H1 (cell line): ENCODE measurements at places on chromosomes 2 and 18. TPM values are rescaled to one million over a fixed set of nuclear protein-coding genes. Genes with fewer than 3 reads are reported as not detected.

The SYT4 gene
- 9.7 and 10.2 TPM in 2 replicates for total RNA-seq

GRCh38 chr2:81050580-81051095 is 746.1 kb upstream of the LRRTM1 start:
- H3K27me3 ChIP-seq: no peaks in the 10 kb centered on the region
- peaks cover 6% of the 10 kb centered on the region for H3K4me1 ChIP-seq
- no peaks in the 10 kb centered on the region for H3K36me3 ChIP-seq
- H3K4me3 ChIP-seq: no peak overlapping the region
- no peak for DNase-seq

DNA sequence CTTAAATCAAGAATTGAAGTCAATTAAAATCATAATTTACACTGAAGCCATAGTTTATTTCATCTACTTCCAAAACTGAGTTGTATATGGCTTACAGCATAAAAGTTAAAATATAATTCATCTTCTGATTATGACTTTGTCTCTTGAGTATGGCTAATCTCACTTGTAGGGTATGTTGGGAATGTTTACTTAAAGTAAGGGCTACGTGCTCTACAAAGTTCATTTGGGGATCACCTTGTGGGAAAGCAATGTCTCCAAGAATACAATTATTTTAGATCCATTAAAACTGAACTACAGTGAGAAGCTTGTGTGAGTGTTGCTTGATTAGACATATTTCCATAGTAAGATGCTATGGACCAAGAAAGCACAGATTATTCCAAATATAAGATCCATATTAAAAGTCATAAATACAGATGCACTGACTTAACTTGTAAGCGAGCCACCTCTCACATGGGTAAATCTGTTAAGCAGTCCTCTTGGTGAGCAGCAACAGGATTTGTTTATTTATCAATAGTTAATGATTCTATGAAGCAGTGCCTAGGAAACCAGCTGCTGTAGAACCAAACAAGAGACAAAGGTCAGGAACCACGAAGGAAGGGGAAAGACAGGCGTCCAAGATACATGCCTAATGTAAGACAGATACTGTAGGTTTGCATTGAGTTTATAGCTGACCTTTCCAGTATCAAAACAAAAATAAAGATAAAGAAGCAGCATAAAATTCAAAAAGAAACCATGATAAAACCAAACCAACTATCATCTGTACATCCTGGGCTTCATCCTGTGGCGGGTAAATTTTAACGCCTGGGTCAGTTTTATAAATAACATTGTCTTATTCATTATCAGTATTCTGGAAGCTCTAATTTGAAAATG is 24.8 kb downstream of the DSG4 start:
- H3K27me3 ChIP-seq: no peaks in the 10 kb centered on the region
- no peak overlapping the region for H3K4me3 ChIP-seq
- no peak for DNase-seq
- H3K27ac ChIP-seq: no peak overlapping the region
- H3K36me3 ChIP-seq: no peaks in the 10 kb centered on the region
- no peaks in the 10 kb centered on the region for H3K4me1 ChIP-seq

The HAAO gene
- 2.5 and 3.2 TPM in 2 replicates for total RNA-seq

The ADRA2B gene
- 6.5 and 6.6 TPM in 2 replicates for total RNA-seq

- no peak overlapping the region for H3K4me3 ChIP-seq
- H3K36me3 ChIP-seq: no peaks in the 10 kb centered on the region
- no peak overlapping the region for H3K27ac ChIP-seq
- peaks cover 11% of the 10 kb centered on the region; the same call in 1 of the 2 replicates for H3K4me1 ChIP-seq
- no peak for DNase-seq
These were observed 2.5 kb upstream of the EGR4 start for GRCh38 chr2:73295751-73296400.

- H3K27ac ChIP-seq: no peak overlapping the region
- H3K4me3 ChIP-seq: no peak overlapping the region
- peaks cover 3% of the 10 kb centered on the region for H3K4me1 ChIP-seq
- DNase-seq: no peak
These were observed 36.1 kb downstream of the RIT2 start for GRCh38 chr18:43079422-43079821.

DNA sequence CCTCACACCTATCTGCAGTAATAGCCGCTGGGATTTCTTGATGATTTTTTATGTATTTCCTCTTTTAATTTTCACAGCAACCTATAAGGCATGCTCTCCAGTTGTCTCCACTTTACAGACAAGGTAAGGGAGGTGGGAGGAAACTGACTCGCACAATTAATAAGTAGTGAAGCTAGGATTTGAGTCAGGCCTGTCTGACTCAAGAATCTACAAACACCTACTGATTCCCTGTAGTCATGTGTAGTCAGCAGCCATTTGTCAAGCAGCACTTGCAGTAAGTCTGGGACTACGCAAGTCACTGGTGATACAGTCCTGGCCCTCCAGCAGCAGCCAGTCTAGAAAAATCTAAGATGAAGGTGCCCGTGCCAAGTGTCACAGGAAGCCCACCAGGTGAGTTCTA is 193.6 kb upstream of the PKDCC start:
- H3K4me1 ChIP-seq: no peaks in the 10 kb centered on the region
- no peaks in the 10 kb centered on the region for H3K27me3 ChIP-seq
- no peak overlapping the region for H3K27ac ChIP-seq
- H3K36me3 ChIP-seq: no peaks in the 10 kb centered on the region
- no peak for DNase-seq

GRCh38 chr2:234044157-234044556 is 6.3 kb upstream of the SPP2 start:
- no peak overlapping the region for H3K4me3 ChIP-seq
- peaks cover 1% of the 10 kb centered on the region for H3K27me3 ChIP-seq
- no peak for DNase-seq
- H3K36me3 ChIP-seq: no peaks in the 10 kb centered on the region

DNA sequence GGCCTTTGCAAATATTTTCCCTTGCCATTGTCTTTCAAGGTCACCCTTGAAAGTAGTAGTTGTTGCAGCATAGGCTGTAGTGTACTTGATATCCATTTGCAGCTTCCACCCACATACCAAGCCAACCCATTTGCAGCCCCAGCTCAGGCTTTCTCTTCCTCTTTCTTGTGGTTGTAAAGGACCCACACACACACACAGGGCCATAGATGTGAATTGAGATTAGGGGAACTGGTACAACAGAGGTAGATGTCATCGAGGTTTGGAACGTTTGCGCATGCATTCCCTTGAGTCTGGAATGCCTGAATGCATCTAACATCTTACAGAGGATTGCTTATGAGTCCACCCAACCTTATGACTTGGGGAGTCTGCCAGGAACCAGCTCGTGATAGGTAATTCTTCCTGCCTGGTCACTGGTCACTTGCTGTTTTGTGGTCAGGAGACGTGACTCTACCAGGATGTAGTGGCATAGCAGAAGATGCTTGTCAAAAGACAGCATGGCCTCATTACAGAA is 91.9 kb downstream of the MRPS9 start:
- no peaks in the 10 kb centered on the region for H3K36me3 ChIP-seq
- no peaks in the 10 kb centered on the region for H3K27me3 ChIP-seq
- H3K4me3 ChIP-seq: no peak overlapping the region
- DNase-seq: no peak

The IL1B gene
- total RNA-seq: not detected in 2 replicates

The VSNL1 gene
- total RNA-seq: 108 and 113 TPM in 2 replicates

DNA sequence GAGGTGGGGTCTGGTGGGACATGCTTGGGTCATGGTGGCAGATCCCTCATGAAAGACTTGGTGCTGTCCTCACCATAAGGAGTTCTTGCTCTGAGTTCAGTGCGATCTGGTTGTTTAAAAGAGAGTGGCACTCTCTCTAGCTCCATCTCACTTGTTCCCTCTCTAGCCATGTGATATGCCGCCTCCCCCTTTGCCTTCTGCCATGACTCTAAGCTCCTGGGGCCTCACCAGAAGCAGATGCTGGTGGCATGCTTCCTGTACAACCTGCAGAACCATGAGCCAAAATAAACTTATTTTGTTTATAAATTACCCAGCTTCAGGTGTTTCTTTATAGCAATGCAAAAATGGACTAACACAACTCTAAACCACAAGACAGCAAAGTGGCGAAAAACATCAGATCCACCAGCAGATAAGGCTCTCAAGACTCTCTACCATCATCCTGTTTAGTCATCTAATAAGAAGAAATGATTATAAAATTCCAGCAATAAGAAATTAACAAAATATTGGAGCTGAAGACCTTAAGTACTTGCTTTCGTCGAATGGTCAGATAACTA is 75.5 kb downstream of the OLA1 start:
- H3K36me3 ChIP-seq: no peaks in the 10 kb centered on the region
- H3K27me3 ChIP-seq: no peaks in the 10 kb centered on the region
- DNase-seq: no peak
- no peaks in the 10 kb centered on the region for H3K4me1 ChIP-seq

DNA sequence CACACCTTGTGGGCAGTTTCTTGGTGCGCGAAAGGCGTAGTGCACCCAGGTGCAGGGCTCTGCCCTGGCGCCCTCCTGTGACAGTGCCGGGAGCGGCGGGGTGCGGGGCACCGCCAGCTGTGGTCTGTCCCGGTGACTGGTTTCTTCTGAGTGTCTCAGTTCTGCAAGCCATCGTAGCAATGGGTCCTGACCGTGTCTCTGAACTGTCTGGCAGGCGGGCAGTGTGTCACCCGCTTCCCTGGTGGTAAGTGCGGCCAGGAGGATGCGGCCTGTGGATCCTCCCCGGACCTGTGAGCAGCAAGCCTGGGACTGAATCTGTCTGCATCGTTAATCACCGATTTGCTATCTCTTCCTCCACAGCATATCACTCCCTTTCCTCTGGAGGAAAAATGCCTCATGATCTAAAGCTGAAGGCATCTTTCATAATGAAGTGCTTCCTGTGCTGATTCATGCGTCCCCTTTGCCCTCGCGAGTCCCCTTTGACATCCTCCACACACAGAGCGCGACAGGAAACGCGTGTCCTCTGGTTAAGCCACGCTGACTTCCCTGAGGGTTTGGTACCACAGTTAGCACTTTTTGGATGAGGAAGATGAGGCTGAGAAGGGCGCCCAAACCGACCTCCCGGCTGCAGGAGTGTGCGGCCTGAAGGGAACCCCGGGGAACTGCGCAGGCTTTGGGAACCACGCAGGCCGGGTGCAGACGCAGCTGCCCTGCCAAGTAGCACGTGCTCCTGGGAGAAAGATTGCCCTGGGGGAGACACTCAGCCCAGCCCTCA is 416.0 kb upstream of the HS6ST1 start:
- DNase-seq: no peak
- H3K4me1 ChIP-seq: no peaks in the 10 kb centered on the region; the same call in 1 of the 2 replicates
- H3K4me3 ChIP-seq: no peak overlapping the region
- peaks cover 11% of the 10 kb centered on the region for H3K27me3 ChIP-seq
- no peaks in the 10 kb centered on the region for H3K36me3 ChIP-seq

The ST6GAL2 gene
- total RNA-seq: 16.2 and 17.5 TPM in 2 replicates

- H3K27ac ChIP-seq: no peak overlapping the region
- DNase-seq: no peak
- no peaks in the 10 kb centered on the region for H3K27me3 ChIP-seq
- H3K36me3 ChIP-seq: no peaks in the 10 kb centered on the region
- H3K4me1 ChIP-seq: no peaks in the 10 kb centered on the region
- no peak overlapping the region for H3K4me3 ChIP-seq
These were observed 41.6 kb upstream of the ACYP2 start for GRCh38 chr2:54073796-54074195.

- no peak overlapping the region for H3K4me3 ChIP-seq
- DNase-seq: no peak
- no peaks in the 10 kb centered on the region for H3K27me3 ChIP-seq
- H3K36me3 ChIP-seq: no peaks in the 10 kb centered on the region
- H3K27ac ChIP-seq: no peak overlapping the region
- no peaks in the 10 kb centered on the region for H3K4me1 ChIP-seq
These were observed 300.1 kb upstream of the RND3 start for GRCh38 chr2:150787353-150788093.

The HRH4 gene
- total RNA-seq: not detected in 2 replicates

DNA sequence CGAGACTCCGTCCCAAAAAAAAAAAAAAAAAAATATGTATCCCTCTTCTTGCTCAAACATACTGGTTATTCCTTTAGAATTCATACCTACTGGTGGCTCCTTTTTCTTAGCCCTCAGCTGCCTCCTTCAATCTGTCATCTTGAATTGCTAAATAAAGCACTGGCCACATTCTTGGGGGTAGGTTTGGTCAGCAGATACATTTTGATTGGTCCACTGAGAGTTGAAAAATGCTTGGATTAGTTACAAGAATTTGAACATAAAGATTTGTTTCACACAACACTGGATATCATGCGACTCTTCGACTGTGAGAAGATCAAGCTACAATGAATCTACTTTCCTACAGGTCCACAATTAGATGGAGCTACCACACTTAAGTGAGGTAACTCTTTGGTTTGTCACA is 906.1 kb upstream of the SLC39A10 start:
- no peaks in the 10 kb centered on the region for H3K27me3 ChIP-seq
- H3K4me1 ChIP-seq: no peaks in the 10 kb centered on the region
- H3K36me3 ChIP-seq: no peaks in the 10 kb centered on the region
- H3K27ac ChIP-seq: no peak overlapping the region
- DNase-seq: no peak

- no peak for DNase-seq
- H3K27ac ChIP-seq: no peak overlapping the region
- no peaks in the 10 kb centered on the region for H3K36me3 ChIP-seq
- no peaks in the 10 kb centered on the region for H3K4me1 ChIP-seq
- no peaks in the 10 kb centered on the region for H3K27me3 ChIP-seq
These were observed 188.6 kb downstream of the TMEM182 start for GRCh38 chr2:102950371-102950946.

DNA sequence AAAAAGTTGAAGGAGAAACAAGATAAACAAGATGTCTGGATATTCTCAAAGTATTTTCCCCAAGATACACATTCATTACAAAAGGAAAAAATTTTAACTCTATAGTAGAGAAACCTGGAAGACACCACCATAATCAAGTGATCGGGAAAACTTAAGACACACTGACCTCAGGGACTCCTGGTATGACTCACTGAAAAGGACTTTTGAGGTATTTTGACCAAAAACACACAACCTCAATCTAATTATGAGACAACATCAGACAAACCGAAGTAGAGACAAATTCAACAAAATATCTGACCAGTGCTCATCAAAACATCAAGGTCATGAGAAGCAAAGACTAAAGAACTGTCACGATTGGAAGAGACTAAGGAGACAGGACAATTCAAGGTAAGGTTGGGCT is 34.7 kb downstream of the LPIN2 start:
- H3K27me3 ChIP-seq: no peaks in the 10 kb centered on the region
- no peak overlapping the region for H3K4me3 ChIP-seq
- DNase-seq: no peak
- no peak overlapping the region for H3K27ac ChIP-seq
- H3K4me1 ChIP-seq: no peaks in the 10 kb centered on the region; the same call in 1 of the 2 replicates
- H3K36me3 ChIP-seq: no peaks in the 10 kb centered on the region

The CD302 gene
- 0.61 and 0.76 TPM in 2 replicates for total RNA-seq

DNA sequence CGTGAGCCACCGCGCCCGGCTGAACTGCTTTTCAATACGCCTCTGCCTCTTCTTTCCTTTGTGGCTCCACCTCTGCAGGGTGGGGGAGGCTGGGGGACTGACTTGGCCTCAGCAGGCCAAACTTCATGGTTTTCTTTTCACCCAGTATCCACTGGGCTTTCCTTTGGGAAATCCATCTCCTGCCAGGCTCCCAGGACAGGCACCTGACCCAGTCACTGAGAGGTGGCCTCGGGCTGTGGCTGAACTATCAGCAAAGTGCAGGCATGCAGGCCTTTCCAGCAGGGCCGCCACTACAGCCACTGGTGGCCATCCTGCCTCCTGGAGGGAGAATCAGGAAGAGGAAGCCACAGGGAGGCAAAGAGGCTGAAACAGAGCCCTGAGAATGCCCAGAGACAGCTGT is 33.4 kb upstream of the SEMA4C start:
- no peak overlapping the region for H3K4me3 ChIP-seq
- DNase-seq: no peak
- peaks cover 17% of the 10 kb centered on the region for H3K4me1 ChIP-seq
- no peak overlapping the region for H3K27ac ChIP-seq
- no peaks in the 10 kb centered on the region for H3K36me3 ChIP-seq
